ENCODE measurements at places on chromosomes 7 and 10.

GRCh38 chr7:16718111-16718656 lies 35.4 kb upstream of the TSPAN13 start:
- DNase-seq: no peak

DNA sequence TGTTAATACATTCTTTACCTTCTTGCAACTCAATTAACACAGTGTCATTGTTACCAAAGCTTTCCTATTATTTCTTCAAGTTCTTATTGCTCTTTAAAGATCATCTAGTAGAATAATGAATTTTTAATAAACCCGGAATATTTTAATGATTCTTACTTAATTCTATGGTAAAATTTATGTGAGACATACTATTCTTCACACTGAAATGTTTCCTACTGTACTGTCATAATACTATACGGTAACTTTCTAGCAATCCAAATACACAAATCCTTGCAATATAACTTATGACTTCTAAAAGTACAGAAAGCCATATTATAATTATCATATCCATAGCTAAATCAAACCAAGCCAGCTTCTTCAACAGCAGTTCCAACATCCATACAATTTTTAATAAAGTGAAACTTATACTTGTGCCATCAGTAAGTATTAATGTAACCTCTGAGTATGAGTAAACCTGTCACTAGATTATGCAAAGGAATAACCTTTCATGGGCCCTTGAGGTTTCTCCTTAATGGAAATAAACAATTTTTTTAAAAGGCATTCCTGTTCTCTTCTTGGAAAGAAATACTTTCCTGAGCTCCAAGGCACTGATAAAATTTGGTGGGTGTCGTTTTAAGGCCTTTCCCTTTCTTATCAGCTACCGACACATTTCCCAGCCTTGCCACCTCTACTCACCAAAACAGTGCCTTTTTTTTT lies 87.4 kb downstream of the IMMP2L start:
- DNase-seq: no peak

DNA sequence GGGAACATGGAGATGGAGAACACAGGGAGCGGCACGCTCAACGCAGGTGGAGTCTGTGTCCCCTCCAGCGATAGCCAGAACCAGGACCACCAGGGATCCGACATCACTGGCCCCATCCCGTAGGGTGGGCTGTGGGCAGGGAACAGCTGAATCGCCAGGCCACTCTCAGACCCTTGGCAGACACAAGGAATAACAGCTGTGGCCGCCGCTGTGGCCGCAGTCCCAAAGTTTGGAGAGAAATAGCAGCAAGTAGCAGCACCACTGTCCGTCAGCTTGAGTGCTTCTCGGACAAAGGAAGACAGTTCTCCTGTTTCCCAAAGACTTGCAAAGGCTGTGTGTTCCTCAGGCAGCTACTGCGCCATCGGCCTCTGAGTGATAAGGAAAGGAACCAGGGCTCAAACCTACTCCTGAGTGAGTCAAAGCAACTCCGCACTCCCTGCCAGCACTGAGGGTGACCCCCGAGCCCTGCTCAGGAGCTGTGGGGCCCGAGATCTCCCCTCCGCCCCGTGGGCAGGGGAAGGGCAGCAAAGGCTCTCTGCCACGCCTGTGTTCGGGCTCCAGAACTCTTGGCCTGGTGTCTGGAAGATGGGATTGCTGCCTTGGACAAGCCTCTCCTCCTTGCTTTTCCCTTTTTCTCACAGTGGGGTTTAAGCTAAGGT lies 82.3 kb upstream of the FAM20C start:
- DNase-seq: no peak

- no peak for DNase-seq
Measured at GRCh38 chr7:7921830-7922229, 46.8 kb upstream of the GLCCI1 start.

DNA sequence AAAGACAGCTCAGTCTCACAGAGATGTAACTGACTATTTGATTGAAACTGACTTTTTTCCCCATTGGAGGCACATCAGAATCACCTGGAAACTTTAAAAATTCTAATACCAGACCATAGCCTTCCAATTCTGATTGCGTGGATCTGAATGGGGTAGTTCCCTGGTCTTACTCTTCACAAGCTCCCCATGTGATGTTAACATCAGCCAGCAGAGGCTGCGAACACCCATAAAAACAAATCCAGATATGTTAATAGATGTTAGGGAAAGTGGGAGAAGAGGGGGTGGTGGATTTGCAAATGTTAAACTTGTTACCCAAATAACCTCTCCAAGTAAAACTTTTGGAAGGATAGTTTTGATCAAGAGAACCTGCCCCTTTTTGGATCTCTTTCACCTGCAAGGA lies 1133.4 kb downstream of the CNTNAP2 start:
- no peak for DNase-seq

DNA sequence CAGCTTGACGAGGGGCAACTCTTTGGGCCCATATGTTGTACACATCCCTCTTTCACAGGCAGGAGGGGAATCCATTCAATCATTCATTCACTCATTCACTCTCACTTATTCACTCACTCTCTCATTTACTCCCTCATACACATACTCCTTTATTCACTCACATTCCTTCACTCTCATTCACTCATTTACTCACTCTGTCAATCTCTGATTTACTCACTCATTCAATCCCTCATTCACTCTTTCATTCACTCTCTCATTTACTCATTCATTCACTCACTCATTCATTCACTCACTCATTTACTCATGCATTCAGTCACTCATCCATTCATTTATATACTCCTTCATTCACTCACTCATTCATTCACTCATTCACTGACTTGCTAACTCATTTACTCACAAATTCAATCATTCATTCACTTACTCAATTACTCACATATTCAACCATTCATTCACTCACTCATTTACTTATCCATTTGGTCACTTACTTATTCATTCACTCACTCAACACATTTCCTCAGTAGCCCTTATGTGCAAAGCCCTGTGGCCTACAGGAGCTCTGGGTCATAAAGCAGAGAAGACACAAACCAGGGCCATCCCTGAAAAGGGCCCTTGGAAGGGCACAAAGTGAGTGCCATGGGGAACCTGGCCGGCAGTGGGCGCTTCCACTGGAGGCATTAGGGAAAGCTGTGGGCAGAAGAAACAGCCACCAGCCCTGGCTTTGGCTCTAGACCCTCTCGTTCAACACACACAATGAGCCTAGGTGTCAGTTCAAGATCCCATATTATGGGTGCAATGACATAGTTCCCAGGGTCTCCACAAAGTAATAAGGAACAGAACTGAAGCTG lies 26.0 kb downstream of the HIP1 start:
- DNase-seq: no peak

DNA sequence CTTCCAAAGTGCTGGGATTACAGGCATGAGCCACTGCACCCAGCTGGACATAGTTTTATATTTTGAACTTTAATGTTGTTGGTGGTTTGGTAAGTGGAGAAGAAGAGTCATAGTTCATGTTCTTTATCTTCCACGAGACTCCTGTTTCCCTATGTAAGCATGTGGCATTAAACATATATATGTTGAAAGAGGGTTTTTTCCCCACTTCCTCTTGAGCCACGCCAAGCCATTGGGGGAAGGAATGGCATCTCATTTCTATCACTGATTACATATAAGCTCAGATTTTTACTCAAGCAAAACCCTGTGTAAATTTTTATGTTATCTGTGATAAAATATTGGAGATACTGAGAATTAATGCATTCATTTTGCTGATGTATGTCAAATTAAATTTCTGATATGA lies 300.4 kb downstream of the PHF14 start:
- DNase-seq: no peak

DNA sequence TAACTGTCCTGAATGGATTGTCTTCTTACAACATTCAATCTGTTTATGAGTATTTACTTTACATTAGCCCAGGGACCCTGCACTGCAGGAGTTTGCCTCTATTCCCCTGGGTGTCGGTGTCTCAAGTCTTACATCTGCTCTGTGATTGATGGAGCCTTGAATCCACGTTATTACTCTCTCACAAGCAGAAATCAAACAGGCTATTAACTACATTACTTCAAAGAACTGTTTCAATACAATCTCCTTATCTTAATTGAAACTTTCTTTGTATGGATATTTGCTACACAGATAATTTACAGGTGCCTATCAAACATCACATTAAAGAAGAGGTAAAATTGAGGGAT lies 3.1 kb upstream of the ARID5B start:
- no peak for DNase-seq

GRCh38 chr10:124065382-124066125 lies 27.8 kb downstream of the CHST15 start:
- DNase-seq: no peak

DNA sequence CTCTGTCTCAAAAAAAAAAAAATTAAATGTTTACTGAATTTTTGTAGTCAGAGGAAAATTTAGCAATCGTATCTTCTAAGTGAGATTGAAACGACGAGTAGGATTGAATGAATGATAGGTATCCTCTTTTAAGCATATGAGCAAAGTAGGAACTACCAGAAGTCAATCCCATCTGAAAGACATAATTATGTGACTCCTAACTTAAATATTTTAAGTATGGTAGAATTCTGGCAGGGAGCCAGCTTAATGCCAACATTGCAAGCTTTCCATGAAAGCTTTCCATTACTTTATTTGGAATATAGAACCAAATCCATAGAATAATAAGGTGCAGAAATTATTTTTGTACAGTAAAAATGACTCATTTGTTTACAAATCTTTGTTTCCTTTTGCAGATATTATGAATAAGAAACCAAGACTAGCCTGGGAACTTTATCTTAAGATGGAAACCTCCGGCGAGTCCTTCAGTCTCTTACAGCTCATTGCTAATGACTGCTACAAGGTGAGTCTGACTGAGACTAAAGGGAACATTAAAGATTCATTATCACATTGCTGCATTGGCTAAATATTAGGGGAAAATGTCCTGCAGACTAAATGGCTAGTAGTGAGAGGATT lies 50.2 kb upstream of the UBN2 start:
- DNase-seq: no peak

GRCh38 chr10:113689057-113689456 lies 9.3 kb downstream of the CASP7 start:
- no peak for DNase-seq

DNA sequence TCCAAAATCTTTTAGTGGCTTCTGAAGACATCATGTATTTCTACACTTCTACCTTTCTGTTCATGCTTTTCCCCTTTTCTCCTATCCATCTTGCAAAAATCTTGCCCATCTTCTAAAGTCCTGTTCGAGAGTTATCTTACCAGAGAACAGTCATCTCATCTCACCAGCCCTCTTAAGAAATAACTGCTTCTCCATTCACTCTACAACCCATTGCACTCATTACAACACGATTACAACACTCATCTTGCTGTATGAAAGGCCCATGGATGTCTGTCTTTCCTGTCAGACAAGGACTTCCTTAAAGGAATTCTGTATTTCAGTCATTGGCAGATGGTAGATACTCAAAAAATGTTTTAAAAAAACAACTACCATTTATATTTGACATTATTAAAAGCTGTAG lies 30.8 kb downstream of the ZNF438 start:
- no peak for DNase-seq

- no peak for DNase-seq
Measured at GRCh38 chr7:143120691-143121405, 11.0 kb upstream of the PIP start.

- DNase-seq: no peak
Measured at GRCh38 chr10:22252224-22252800, 34.5 kb upstream of the EBLN1 start.

DNA sequence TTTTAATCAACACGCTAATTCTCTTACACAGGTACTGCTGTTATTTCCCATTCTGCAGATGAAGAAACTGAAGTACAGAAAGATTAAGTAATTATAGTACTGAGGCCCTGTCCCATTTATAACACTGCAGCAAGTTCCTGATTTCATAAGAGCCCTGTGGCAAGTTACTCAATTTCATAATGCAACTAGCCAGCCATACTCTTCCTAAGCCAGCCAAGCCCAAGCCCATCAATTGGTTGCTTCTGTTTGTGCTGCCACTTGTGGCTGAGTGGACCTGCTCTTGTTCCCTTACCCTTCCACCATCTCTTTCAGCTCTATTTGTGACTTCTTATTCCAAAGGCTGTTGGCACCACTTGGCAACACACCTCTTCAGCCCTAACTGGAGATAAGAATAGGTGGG lies 19.7 kb upstream of the PRPF18 start:
- DNase-seq: no peak

DNA sequence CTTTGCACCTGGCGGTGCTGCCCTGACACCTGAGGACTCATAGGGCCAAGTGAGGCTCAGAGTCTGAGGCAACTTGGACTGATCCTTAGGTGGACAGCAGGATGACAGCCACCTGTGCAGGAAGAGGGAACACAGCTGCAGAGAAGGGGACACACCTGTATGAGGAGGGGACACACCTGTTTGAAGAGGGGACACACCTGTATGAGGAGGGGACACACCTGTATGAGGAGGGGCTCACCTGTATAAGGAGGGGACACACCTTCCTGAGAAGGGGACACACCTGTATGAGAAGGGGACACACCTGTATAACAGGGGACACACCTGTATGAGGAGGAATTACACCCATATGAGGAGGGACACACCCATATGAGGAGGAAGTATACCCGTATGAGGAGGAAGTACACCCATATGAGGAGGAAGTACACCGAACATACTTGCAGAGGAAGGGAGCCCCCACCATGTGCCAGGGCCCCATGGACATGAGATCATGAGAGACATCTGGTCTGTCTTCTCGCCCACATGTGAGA lies 285.9 kb downstream of the ADARB2 start:
- no peak for DNase-seq

- DNase-seq: no peak
Measured at GRCh38 chr7:68888971-68889385, 709.3 kb upstream of the AUTS2 start.

GRCh38 chr7:108097703-108098102 lies 32.5 kb downstream of the LAMB4 start:
- no peak for DNase-seq

DNA sequence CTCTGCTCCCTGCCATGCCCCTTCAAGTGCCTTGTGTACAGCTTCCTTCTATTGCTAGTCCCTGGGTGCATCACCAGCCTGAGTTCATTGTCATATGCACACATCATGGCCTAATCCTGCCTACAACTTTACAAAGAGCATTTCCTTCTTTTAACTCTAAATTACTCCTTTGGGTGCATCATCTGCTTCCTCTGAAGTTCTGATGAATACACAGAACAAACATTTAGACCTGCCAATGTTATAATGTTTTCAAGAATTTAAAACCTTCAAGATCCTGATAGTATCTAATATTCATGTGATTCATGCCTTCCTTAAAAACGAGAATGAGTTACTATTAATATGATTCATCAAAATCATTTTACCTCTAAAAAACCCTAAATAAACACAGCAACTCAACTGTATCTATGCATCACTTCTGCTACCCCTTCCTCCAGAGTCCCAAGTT lies 357.1 kb downstream of the MAGI2 start:
- DNase-seq: peak; percentile 15

DNA sequence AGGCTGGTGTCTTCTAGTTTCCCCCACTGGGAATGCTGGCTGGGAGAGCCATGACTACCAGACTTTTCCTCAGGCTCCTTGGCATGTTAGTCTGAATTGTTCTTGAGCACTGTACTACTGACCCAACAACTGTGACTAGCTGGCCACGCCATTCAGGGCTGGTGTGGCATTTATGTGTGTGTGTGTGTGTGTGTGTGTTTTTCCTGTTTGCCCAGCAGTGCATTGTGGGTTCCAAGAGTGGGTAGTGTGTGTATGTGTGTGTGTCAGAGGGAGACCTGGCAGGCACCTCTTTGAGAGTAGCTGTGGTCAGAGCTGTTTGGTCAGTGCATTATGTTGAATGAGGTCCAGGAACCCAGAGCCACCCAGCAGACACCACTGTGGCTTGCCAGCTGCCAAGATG lies 9.2 kb downstream of the PCBD1 start:
- DNase-seq: no peak

Measured in brain microvascular endothelial cell (primary cell).